ENCODE measurements at places on chromosomes 3 and 15.

DNA sequence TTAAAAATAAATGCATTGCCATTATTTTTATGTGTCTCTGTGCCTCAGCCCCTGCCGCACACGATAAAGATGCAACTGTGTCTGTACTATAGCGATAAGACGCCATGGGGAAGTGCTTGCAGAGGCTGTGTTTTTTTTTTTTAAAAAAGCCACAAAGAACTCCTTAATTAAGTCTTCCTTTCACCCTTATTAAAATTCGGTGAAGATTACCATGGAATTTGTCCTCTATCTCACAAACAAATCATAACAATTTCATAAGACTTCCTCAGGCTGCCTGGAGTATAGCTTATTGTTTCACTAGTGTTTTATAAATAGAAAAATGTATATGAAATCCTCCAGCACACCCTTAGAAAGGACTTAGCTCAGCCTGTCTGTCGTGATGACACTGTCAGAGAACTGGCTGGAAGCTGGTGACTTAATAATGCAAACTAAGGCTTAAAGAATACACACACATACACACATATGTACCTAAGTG is 374.8 kb upstream of the SLCO3A1 start:
- DNase-seq: no peak

GRCh38 chr3:194579091-194579606 is 54.1 kb downstream of the TMEM44 start:
- no peak for DNase-seq

DNA sequence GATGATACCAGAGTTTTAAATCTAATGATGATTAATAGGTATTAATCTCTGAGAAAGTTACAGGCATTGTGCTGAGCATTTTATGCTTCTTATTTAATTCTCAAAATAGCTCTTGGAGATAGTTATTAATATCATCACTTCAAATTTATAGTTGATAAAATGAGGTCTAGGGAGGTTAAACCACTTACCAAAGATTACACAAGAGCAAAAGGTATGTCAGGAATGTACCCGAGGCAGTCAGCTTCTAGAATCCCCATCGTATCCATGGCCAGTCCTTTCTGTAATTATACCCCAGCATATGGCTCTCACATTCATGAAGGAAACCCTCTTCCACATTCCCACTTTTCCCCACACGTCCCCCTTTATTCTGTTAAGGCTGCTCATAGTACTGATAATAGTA is 421.3 kb downstream of the PYDC2 start:
- DNase-seq: no peak

GRCh38 chr3:23664459-23664858 is 141.3 kb upstream of the UBE2E1 start:
- no peak for DNase-seq

DNA sequence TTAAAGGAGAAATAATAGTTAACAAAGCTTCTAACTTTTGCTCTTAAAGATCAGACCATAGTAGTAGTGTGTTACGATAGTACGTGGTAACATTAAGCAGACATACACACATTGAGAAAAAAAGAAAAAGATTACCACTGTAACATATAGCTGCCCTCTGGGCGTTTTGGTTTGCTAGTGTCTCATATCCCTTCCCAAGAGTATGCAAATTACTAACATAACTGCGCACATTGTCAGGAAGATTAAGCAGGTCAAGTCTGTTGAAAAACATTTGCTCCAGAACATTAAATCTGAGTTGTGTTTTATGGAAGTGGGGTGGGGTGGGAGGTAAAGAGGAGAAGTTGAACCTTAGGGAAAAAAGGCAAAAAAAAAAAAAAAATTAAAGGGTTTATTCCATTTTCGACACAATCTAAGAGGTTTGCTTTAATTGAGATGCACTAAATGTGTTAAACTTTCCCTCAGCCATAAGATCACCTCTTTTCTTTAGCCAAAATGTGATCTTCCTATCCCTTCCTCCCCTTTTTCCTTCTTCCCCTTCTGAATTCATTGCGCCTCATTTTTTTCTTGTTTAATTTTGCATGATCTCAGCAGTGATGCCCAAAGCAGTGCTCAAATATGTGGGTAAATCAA is 1.5 kb upstream of the LRIG1 start:
- no peak for DNase-seq

DNA sequence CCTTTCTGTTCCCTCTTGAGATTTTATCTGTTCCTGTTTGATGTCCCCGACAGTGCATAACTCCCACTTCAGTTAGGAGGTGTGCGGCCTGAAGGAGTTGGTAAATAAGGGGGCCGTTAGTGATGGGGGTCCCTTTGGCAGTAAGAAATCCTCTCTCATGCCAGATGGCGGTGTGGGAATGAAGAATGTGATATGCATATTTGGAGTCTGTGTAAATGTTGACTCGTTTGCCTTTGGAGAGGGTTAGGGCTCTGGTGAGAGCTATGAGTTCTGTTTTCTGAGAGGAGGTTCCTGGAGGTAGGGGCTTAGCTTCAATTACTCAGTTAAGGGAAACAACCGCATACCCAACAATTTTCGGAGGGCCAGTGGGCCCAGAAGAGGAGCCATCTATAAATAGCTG is 38.8 kb upstream of the RNF7 start:
- DNase-seq: no peak

DNA sequence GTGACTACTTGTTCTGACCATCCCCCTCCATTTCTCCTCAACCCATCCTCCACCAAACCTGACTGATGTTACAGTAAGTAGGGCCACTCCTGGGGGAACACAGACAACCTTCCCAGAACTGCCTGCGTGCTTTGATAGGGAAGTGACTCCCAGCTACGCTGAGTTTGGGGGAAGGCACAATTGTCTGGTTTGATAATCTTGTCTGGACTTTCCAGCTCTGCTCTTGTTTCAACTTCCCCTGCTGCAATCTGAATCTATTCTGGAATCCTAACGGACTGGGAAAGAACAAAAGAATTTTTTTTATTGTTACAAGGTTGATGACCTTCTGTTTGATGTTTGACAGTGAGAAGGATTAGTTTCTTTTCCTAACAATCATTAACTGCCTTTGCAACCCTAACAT is 895.6 kb downstream of the ROBO1 start:
- DNase-seq: no peak

DNA sequence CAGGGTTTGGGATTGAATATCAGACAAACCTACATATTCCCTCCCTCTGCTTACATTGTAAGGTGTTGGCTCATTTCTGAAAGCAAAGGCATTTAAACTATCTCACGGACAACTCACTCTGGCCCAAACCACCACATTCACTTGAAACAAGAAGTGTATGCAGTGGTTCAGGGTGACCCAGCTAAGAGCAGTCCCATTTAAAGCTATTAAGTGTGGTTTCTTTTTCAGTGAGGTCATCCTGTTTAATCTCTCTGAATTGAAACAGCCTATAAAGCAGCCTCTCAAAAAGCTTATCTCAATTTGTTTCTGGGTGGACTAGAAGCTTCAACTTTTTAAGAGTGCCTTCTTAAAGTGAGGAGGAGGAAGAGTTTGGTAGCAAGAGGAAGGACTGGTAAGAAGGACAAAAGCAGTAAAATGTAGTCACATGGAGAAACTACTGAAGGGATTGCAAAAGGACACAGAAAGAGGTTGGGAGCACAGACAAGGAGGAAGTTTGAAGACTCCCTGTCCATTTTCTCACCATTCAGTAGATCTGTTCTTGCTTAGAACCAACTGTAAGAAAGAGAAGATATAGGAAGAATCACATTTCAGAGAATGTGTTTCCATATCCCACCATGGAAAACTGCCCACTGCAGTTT is 151.6 kb downstream of the TMCO5A start:
- DNase-seq: no peak

- no peak for DNase-seq
Observed at GRCh38 chr15:72229076-72229946, 1.7 kb downstream of the PKM start.

GRCh38 chr3:112948346-112948838 is 26.5 kb downstream of the CD200R1 start:
- no peak for DNase-seq

DNA sequence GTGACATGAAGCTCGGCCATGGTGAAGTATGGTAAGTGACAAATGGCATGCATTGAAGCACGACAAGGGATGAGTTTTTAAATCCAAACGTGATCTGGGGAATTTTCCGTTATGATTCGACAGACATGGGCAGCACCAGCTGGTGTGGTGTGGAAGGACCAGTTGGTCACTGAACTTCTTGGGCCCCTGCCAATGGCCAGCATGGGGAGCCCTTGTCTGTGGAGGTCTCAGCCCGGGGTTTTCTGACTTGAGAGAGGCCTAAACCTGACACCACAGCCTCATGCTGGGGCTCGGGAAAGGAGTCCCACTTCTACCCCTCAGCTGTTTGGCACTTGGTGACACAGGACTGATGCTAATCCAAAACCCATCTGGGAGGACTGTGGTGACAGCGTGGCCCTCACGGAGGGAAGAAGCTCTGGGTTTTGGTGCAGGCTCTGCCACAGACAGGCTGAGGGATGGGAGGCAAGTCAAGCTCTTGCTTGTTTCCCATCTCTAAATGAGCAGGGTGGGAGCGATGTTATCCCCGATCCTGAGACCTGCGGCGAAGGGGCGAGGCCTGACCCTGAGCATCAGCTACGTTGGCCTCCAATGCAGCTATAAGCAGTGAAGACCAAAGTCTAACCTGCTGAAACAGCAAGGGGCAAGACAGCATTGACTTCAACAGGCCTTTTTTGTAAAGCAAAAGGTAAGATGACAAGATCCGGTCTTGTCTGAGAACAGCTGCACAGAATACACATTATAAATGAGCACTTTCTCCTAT is 69.5 kb downstream of the ATP1B3 start:
- DNase-seq: no peak

GRCh38 chr3:87041191-87041590 is 50.2 kb upstream of the VGLL3 start:
- DNase-seq: no peak

GRCh38 chr3:26425076-26425475 is 197.5 kb upstream of the LRRC3B start:
- DNase-seq: no peak

- no peak for DNase-seq
Observed at GRCh38 chr3:107258300-107258699, 118.9 kb upstream of the CCDC54 start.

DNA sequence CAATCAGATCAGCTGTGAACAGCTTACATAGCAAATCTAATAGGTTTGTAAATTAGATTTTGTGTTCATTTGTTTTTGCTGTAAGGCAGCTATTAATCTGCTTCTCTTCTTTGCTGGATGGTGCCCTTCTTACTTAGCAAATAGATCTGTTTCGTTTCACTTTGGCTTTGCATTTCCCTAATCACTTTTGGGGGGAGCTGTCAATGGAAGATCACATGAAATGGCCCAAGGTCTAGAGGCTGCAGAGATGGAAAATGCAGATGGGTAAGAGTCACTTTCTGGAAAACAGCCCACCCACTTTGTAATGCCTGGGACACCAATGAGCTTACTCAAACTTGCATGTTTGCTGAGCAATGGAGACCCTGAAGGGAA is 36.4 kb downstream of the ST8SIA2 start:
- DNase-seq: no peak

- DNase-seq: no peak
Observed at GRCh38 chr3:163462446-163462845, 1615.8 kb downstream of the SI start.

DNA sequence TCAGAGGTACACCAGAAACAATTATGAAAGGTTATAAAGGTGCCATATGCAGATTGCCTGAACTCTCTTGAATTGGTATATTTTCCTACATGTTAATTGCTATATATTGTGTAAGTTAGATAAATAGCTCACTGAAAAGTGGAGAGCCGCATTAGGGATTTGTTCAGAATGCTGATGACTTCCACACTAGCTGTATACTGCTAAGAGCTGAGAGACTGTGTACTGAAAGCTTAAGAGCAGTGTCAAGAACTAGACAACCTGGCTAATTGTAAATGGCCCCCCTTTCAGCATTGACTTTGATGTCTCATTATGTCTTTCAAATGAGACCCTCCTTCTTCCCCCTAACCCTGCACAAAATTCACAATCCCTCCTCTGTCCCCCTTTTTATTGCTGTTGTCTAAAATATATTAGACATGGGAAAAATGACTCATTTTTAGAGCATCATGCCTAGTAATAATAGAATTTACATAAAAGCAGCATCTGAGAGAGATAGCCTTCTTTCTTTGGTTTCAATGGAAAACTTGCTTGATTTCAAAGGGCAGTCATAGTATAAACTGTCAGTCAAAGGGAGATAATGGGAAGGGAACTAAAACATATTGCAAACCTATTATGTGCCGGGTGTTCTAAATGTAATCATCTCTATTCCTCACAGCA is 34.7 kb upstream of the GREM1 start:
- DNase-seq: no peak

Measured in NCI-H187 (cell line).